ENCODE measurements at places on chromosomes 7 and 10.

DNA sequence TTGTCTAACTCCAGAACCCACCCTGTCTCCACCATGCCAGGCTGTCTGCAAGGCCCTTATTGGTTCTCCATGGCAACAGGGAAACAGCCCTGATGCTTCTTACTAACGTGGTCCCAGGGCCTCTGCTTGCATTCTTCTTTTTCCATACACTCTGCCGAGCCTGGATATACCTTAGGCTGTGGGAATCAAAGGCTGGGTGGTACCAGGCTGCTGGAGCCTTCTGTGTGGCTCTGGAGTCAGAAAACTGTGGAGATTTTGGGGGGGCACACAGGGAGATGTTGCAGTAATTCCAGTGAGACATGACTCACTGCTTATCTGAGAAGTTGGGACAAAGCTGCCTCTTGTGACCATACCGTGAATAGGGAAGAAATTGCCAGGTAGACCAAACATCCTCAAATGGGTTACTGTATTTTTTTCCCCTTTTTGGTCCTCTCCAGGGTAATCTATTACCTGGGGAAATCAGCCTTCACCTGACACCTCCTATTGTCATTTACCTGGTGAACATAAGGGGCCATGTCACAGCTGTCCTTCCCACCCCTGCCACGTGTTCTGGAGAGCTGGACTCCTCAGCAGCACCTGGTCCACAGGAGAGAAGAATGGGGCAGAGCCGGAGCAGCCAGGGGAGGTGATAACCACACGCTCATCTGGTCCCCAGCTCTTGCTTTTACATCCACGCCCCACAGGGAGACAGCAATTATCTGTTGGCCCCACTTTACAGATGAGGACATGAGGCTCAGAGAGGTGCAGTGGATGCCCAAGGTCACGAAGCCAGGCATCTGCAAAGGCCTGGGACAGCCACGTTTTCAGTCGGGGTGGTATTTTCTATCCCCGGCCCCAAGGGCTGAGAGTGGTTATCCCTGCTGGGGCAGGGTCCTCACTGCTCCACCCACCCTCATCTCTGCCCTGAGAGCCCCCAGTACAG, 4.6 kb downstream of the CHST3 start:
- DNase-seq, result no peak
- H3K36me3 ChIP-seq, result no peaks in the 10 kb centered on the region
- H3K27ac ChIP-seq, result no peak overlapping the region
- H3K4me3 ChIP-seq, result no peak overlapping the region
- no peaks in the 10 kb centered on the region for H3K27me3 ChIP-seq

- no peak overlapping the region for H3K27ac ChIP-seq
- H3K36me3 ChIP-seq, result peaks cover 44% of the 10 kb centered on the region
- H3K4me3 ChIP-seq, result no peak overlapping the region
- H3K27me3 ChIP-seq, result no peaks in the 10 kb centered on the region
- DNase-seq, result no peak
- H3K4me1 ChIP-seq, result peaks cover 17% of the 10 kb centered on the region
Measured at GRCh38 chr7:121366852-121367431, 29.2 kb downstream of the FAM3C start.

DNA sequence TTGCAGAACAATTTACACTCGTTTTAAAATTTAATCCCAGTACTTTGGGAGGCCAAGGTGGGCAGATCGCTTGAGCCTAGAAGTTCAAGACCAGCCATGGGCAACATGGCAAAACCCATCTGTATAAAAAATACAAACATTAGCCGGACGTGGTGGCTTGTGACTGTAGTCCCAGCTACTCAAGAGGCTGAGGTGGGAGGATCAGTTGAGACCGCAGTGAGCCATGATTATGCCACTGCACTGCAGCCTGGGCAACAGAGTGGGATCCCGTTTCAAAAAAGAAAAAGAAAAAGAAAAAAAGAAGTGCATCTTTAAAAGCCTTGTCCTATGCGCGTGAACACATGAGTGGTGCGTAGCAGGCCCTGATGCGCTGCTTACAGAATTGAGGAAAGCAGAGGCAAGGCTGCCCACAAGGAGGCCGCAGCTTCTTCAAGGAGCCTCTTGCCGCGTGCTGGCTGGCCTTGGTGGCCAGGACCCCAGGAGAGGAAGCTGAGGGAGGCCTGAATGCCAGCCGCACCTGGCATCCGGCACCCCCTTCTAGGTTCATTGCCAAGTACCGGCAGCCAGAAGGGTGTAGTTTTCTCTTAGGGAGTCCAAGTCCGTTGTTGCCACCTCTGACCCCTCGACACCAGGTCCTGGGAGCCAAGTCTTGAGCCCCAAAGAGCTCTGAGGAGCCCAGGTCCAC, 124.5 kb downstream of the UBE2H start:
- no peaks in the 10 kb centered on the region for H3K27me3 ChIP-seq
- no peak overlapping the region for H3K4me3 ChIP-seq
- H3K36me3 ChIP-seq, result no peaks in the 10 kb centered on the region
- DNase-seq, result no peak
- H3K27ac ChIP-seq, result no peak overlapping the region
- peaks cover 56% of the 10 kb centered on the region for H3K4me1 ChIP-seq

GRCh38 chr7:130721486-130722277, 12.3 kb downstream of the KLF14 start:
- H3K27ac ChIP-seq, result no peak overlapping the region
- H3K4me3 ChIP-seq, result no peak overlapping the region
- peak; percentile 70 for DNase-seq
- H3K4me1 ChIP-seq, result peaks cover 6% of the 10 kb centered on the region

GRCh38 chr7:42194238-42194637, 42.8 kb downstream of the GLI3 start:
- no peaks in the 10 kb centered on the region for H3K36me3 ChIP-seq
- no peak for DNase-seq
- H3K27ac ChIP-seq, result no peak overlapping the region
- no peak overlapping the region for H3K4me3 ChIP-seq
- no peaks in the 10 kb centered on the region for H3K27me3 ChIP-seq
- H3K4me1 ChIP-seq, result peaks cover 25% of the 10 kb centered on the region

GRCh38 chr7:116340201-116340847, 130.0 kb downstream of the TES start:
- no peak for DNase-seq
- H3K4me1 ChIP-seq, result peaks cover 17% of the 10 kb centered on the region
- H3K27me3 ChIP-seq, result no peaks in the 10 kb centered on the region

GRCh38 chr7:26186364-26187311, 13.9 kb downstream of the HNRNPA2B1 start:
- H3K4me1 ChIP-seq, result peaks cover 73% of the 10 kb centered on the region
- no peaks in the 10 kb centered on the region for H3K27me3 ChIP-seq
- no peak overlapping the region for H3K27ac ChIP-seq
- H3K4me3 ChIP-seq, result no peak overlapping the region
- H3K36me3 ChIP-seq, result no peaks in the 10 kb centered on the region

DNA sequence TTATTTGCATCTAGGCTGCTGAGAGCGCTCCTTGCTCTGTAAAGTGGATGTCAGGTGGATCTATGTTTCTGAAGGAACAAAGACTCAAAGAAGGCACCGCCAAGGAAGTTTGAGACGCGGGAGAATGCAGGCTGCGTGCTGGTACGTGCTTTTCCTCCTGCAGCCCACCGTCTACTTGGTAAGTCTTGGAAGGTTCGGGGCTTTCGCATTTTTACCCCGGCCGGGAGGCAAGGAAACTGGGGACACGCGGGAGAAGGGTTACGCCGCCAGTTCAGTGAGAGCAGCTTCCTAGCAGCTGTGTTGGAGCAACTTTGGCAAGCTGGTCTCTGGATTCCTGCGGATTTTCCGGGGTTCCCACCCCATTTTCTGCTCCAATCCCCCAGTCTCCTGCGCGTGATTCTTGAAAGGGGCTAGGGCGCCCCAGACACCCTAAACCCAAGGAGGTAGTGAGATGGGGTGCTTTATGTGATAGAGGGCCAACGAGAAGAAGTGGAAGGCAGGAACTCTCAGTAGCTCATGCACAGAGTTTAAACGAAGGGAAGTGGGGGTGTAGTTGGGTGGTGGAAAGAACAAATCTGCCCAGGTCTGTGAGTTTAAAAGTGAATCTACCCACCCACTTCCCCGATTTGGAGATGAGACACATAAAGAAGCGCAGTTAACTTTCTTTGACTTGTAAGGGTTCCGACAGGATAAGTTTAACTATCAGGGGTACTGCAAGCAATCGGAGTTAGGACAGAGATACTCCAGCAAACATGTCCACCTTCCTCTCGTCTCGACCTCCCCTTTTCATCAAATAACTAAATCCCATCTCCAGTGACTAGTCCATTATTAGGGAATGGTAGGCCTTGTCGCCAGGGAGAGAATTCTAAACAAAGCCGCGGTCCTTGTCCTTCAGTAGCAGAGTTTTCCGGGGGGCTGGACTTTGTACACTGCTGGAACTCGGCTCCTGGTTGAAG, 2.5 kb downstream of the NXPH1 start:
- H3K36me3 ChIP-seq, result no peaks in the 10 kb centered on the region
- peaks cover 19% of the 10 kb centered on the region for H3K4me1 ChIP-seq
- no peak overlapping the region for H3K27ac ChIP-seq
- peaks cover 100% of the 10 kb centered on the region for H3K27me3 ChIP-seq
- no peak for DNase-seq
- H3K4me3 ChIP-seq, result no peak overlapping the region

DNA sequence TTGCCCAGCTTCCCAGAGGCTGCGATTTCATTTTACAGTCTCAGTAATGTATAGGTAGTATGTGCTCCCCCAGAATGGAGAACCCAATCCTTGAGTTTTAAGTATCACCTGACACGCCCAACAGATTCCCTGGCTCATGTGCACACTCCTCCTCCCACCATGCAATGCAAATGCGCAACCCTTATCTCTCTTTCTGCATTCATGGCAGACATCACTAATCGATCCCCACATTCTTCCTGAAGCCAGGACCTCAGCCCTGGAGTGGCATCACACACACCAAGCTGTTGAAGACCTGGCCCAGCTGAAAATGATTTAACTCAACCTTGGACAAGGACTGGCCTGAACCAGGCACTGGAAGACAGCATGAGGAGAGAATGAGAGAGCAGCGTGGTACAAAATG, 68.4 kb downstream of the ZRANB1 start:
- DNase-seq, result no peak
- H3K27me3 ChIP-seq, result no peaks in the 10 kb centered on the region
- H3K36me3 ChIP-seq, result no peaks in the 10 kb centered on the region
- no peak overlapping the region for H3K4me3 ChIP-seq

GRCh38 chr10:49303711-49304110, 4.7 kb downstream of the C10orf71 start:
- H3K4me3 ChIP-seq, result no peak overlapping the region
- H3K27me3 ChIP-seq, result no peaks in the 10 kb centered on the region
- H3K4me1 ChIP-seq, result peaks cover 71% of the 10 kb centered on the region
- no peak for DNase-seq
- H3K27ac ChIP-seq, result peak overlapping the region; percentile 19

GRCh38 chr7:30929686-30930085, 18.0 kb downstream of the AQP1 start:
- H3K4me1 ChIP-seq, result peaks cover 48% of the 10 kb centered on the region
- DNase-seq, result no peak
- H3K27ac ChIP-seq, result no peak overlapping the region
- no peak overlapping the region for H3K4me3 ChIP-seq
- no peaks in the 10 kb centered on the region for H3K36me3 ChIP-seq

DNA sequence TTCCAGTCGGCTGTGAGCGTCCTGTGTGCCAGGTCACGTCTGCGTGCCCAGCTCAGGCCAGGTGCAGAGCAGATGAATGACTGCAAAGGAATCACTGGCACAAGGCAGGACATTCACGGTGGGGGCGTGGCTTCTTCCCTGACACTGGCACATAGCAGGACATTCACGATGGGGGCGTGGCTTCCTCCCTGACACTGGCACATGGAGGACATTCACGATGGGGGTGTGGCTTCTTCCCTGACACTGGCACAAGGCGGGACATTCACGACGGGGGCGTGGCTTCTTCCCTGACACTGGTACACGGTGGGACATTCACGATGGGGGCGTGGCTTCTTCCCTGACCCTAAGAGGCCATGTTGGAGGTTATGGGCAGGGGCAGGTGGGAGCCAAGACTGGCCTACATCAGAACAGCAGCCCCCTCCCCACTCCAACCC, 64.3 kb downstream of the MYL10 start:
- H3K27ac ChIP-seq, result no peak overlapping the region
- no peaks in the 10 kb centered on the region for H3K36me3 ChIP-seq
- DNase-seq, result no peak

DNA sequence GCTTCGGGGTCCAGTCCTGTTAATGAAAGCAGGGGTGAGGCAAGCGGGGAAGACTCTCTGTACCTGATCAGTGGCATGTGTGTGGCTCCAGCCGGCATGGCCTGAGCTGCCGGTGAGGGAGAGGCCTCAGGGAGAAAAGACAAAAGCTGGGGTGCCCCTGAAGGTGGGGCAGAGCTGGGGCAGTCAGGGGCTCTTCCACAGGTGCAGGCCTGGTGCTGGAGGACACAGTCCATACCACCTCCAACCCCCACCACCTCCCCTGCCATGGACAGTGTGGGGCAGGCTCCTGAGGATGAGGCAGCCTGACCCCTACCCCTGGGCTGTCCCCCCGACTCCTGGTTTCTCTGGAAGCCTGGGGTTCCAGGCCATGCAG, 129.5 kb downstream of the LHPP start:
- H3K4me3 ChIP-seq, result no peak overlapping the region
- H3K36me3 ChIP-seq, result no peaks in the 10 kb centered on the region
- no peaks in the 10 kb centered on the region for H3K4me1 ChIP-seq

DNA sequence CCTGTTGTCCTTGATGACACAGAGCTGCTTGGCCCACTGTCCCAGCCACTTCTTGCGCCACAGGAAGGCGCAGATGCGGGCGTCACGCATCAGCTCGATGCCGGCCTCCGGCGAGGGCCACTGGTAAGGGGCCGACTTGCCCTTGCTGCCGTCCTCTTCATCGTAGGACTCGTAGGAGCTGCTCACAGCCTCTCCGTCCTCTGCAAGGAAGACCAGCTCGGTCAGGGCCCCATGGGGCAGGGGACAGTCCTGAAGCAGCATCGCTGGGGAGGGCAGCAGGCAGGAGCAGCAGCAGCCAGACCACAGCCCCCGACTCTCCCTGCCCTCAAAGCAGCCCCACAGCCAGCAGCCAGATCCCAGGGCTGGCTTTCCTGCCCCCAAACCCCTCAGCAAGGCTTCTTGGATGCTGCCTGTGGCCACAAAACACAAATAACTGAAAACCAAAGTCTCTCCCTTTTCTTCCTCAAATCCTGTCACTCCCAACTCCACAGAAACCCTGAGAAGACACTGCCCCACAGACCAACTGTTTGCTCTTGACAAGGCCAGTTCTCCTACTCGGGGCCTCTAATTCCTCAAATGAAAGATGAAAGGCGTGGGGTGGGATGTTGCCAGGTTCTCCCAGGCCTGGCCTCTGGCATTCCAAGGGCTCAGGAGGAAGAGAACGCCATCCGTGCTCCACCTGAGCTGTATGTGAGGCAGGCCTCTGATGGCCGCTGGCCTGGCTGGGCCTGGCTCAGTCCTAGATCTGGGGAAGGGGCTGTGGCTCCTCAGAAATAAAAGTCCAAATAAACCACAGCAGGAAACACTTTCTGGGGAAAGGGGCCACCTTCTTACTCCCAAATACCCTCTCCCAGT, 76.7 kb downstream of the VWA2 start:
- H3K27me3 ChIP-seq, result no peaks in the 10 kb centered on the region
- H3K4me3 ChIP-seq, result no peak overlapping the region
- no peak for DNase-seq
- no peaks in the 10 kb centered on the region for H3K4me1 ChIP-seq
- H3K27ac ChIP-seq, result no peak overlapping the region

GRCh38 chr7:22445853-22446252, 54.1 kb downstream of the STEAP1B start:
- no peaks in the 10 kb centered on the region for H3K36me3 ChIP-seq
- H3K4me3 ChIP-seq, result no peak overlapping the region
- H3K27ac ChIP-seq, result peak overlapping the region; percentile 86
- no peaks in the 10 kb centered on the region for H3K27me3 ChIP-seq
- DNase-seq, result no peak
